CD4-positive, alpha-beta T cell treated with Interleukin-4 for 1 hour (primary cell): ENCODE measurements at places on chromosomes 1 and 21.
A peak's percentile ranks its signal among the peaks of the same experiment; 100 is the strongest.

- no peak for DNase-seq
These were observed 276.0 kb downstream of the TM2D1 start for GRCh38 chr1:61448914-61449313.

DNA sequence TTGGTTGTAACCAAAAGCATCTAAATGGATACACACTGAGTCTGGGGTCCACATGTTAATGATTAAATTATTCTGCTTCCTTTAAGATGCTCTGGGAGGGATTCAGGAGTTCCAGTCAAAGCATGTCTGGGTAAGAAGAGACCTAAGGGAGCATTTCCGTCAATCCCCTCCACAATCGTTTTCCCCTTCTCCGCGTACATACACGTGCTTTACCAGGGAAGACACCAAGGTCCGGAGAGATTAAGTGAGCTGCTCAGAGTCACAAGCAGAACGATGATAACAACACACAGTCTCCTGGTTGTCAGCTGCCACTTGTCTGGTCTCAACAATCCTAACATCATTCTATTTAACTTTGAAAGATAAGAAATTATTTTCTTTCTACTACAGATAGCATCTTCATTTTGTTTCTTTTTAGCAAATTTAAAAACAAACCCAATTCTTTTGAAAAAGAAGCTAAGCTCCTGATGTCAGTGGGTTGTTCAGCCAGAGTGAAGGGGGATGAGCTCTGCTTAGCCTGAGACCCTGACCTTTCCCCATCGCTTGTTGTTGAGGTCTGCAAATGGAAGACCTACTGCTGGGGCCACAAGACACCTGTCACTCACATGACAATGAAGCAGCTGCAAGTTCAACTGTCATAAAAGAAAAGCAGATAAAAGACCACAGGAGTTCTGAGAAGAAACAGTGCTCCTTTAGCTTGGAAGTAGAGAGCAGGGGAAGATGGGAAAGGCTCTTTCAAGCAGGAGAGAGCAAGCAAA lies 4.5 kb downstream of the PAFAH2 start:
- no peak for DNase-seq

DNA sequence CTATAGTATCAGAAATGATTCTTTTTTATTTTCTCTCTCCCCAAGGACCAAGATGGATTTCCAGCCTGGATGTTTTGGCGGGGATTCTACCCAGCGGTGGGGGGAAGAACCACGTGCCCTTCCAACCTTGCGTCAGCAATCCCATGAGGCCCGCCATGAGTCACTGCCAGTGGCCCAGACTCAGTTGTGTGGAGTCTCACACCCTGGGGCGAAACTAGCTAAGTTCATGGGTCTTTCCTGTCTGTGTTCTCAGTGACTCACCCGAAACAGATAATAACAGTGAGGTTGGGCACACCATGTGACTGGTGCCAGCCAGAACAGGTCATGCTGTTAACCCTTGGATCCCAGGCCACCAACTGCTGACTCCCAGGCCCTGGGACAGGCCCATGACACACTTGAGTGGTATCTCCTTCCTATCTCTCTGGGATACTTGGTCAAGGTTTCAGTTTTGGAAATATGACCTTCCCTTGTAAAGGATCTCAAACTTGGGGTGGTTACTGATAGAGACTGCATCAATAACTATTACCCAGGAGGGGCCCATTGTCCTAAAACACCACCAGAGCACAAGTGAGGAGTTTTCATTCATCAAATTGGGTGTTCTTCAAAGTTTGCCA lies 98.0 kb upstream of the DUSP10 start:
- peak; percentile 81 for DNase-seq

DNA sequence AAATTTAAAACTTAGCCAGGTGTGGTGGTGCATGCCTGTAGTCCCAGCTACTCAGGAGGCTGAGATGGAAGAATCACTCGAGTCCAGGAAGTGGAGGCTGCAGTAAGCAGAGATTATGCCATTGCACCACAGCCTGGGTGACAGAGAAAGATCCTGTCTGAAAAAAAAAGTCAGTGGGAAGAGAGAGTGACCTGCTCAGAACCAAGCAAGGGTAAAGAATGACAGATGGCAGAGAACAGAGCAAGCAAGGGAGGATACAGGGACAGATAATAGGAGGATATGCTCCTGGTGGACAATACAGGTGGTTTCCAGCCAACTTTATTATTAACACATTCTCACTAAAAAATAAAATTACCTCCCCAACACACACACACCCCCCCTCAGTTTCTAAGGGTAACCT lies 4.6 kb upstream of the TMEM51 start:
- no peak for DNase-seq

GRCh38 chr1:151562661-151563060 lies 22.6 kb downstream of the TUFT1 start:
- no peak for DNase-seq

DNA sequence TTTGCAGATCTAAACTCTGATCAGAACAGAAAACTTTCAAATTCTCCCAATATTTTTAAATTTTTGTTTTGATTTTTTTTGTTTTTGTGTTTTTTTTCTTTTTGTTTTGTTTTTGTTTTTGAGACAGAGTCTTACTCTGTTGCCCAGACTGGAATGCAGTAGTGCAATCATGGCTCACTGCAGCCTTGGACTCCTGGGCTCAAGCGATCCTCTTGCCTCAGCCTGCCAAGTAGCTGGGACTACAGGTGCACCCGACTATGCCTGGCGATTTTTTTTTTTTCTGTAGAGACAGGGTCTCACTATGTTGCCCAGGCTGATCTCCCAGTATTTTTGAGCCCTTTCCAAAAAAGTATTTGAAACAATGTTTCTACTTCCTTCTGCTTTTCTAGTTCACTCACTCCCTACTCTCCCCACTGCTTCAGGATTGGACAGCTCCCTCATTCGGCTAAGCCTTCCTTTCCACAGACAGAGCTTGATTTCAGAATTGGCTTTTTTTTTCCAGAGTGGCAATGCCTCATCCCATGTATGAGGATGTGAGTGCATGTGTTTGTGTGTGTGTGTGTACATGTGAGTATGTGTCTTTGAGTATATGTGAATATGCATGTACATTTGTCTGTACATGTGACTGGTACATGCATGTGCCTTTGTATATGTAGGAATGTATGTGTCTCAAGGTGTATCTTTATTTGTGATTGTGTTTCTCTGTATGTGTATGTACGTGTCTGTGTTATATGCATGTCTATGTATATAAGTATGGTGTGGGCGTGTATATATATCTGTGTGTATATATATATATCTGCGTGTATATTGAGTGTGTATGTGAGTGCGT lies 11.9 kb downstream of the LHX4 start:
- DNase-seq, result no peak

DNA sequence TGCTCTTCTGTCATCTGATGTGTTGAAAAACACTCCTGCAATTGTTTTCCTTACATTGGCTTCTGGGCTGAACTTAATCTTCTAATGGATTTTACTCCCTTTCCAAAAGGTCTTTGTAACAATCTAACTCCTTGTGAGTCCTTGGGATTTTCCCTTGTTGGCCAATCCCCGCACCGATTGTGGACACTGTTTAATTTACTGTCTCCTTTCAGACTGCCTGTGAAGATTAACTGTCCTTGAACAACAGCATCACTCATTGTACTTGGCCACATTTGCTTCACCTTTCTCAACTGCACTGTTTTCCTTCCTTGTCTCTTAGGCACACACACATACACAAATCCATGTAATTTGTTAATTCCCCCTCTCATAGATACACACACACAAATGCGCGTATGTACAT lies 120.4 kb downstream of the SPATA46 start:
- DNase-seq, result no peak

GRCh38 chr21:20351138-20351537 lies 647.1 kb upstream of the NCAM2 start:
- DNase-seq, result no peak

GRCh38 chr1:187617776-187618175 lies 789.0 kb downstream of the PLA2G4A start:
- no peak for DNase-seq

DNA sequence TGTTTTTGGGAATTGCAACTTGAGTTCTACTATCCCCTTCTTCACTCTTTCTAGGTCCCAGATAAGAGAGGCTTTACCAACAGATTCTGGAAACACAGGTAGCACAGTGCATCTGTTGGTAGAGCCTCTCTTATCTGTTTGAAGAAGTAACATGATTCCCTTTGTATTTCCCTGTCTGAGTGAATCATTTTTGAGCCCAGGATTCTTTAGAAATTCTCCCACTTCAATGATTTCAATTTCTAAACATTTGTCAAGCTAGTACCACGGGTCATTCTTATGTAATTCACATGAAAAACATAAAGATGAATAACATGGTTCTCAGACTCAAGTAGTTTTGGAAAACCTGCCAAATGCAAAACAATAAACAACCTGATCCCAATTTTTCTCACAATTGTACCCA lies 72.0 kb upstream of the DUSP10 start:
- DNase-seq, result no peak

DNA sequence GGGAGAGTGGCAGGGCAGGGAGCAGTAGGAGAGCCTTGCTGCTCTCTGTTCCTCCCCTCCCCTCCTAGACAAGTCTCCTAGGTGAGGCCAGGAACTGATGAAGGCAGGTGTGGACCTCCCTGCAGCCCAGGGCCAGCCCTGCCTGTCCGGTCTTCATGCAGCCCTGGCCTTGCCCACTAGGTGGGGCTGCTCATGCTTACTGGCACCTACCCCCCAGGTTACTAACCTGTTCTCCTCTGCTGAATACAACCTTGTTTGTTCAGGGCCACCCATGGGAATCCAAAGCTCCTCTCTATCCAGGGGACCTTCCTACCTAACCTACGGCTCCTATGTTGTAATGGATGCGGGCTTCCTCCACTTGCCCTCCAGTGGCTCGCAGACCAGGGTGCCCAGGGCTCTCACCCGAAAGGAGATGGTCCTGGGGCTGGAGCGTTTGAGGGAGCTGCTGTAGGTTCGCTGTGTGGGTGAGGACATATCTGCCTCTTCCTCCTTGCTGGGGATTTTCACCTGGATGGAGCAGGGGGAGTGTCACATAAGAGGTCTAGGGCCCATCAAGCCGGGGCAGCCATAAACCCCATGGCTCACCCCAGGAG lies 7.9 kb upstream of the TNNT2 start:
- DNase-seq, result no peak

GRCh38 chr21:15793109-15793508 lies 63.3 kb downstream of the USP25 start:
- DNase-seq, result no peak

DNA sequence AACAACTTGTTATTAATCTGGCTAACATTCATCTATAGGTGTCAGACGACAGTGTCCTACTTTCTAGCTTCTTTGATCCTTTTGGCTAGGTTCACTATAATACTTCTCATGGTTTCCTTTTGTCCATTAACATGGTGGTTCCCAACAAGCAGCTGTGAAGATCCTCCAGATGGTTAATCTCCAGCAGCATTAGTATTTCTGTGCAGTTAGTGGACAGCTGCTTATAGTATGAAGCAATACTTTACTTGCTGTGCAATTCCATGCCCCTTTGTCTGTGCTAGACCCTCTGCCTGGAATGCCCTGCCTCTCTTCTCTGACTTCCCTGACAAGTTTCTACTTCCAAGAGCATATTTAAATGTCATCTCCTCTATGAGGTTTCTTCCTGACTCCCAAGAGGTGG lies 41.7 kb upstream of the ARHGAP29 start:
- DNase-seq, result no peak

DNA sequence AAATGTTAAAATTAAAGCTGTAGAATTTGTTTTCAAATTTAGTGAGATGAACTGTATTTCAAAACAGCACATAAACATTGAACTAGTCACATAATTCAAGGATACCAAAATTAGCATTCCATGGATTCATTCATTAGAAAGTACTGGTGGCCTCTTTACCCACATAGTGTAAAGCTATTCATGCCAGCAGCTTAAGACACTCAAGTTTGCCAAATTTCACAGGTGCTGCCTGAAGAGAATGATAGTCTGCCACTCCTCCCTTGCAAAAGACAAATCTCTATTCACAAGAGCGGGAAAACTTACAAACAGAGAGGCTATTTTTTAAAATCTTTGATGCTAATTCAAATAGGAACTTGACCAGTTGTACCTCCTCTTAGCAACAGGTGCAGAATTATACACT lies 337.0 kb downstream of the BRINP3 start:
- no peak for DNase-seq

GRCh38 chr1:44907893-44908292 lies 64.8 kb upstream of the PTCH2 start:
- DNase-seq, result no peak

- no peak for DNase-seq
These were observed 2.1 kb downstream of the ZFP69 start for GRCh38 chr1:40479156-40479555.

DNA sequence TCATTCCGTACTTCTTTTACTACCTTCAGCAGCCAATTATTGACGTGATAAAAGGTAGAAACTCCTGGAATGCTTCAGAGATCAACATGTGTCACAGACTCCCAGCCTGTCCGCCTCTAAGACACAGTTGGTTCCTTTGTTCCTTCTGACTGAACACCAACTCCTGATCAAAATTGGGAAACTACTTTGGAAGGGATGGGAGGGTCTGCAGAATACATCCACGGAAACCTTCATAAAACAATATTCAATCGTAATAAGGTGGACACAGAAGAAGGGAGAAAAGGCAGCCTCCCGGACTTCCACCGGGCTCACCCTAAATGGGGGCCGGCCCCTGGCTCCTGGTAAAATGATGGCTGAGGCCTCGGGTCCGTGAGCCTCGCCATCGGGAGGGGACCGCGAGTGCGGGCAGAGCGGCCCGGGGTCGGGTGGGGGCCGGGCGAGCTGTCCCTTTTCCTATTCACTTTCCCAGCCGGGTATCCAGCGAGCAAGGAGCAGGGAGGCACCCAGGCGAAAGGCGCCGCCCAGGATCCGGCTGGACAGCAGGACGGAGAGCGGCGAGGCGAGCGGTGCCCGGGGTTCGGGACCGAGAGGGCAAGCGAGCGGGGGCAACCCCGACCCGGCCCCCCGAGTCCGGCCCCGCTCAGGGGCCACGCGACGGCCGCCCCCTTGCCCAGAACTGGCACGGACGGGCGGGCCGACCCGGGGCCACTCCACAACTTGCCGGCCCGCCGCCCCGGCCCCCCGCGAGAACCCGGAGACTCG lies 805 bp downstream of the NRIP1 start:
- DNase-seq, result no peak

- peak; percentile 26 for DNase-seq
These were observed 2.3 kb downstream of the ZBTB37 start for GRCh38 chr1:173870252-173871075.

- no peak for DNase-seq
These were observed 1.4 kb downstream of the PRCC start for GRCh38 chr1:156768610-156769295.

GRCh38 chr1:15732686-15733081 lies 3.4 kb upstream of the SLC25A34 start:
- no peak for DNase-seq

GRCh38 chr1:203926025-203926540 lies 64.7 kb downstream of the SNRPE start:
- no peak for DNase-seq

GRCh38 chr21:41920476-41920875 lies 33.3 kb downstream of the C2CD2 start:
- DNase-seq, result no peak

- peak; percentile 83 for DNase-seq
These were observed 63.9 kb upstream of the EFHD2 start for GRCh38 chr1:15345705-15346345.

GRCh38 chr1:10973552-10973951 lies 38.9 kb upstream of the TARDBP start:
- DNase-seq, result no peak

- no peak for DNase-seq
These were observed 54.1 kb upstream of the LYST start for GRCh38 chr1:235920596-235921375.
